Aortic smooth muscle cell (primary cell): ENCODE measurements at places on chromosomes 7 and 10. TPM values are rescaled to one million over a fixed set of nuclear protein-coding genes. Genes with fewer than 3 reads are reported as not detected.

Gene ATXN7L1
- total RNA-seq, result 7.5 and 8.6 TPM in 2 replicates

Gene PNLIPRP2
- total RNA-seq, result not detected in 2 replicates

Gene TMEM184A
- not detected in 2 replicates for total RNA-seq

Gene CALHM3
- total RNA-seq, result not detected in 2 replicates

Gene C7orf33
- not detected in 2 replicates for total RNA-seq

Gene MAGI2
- total RNA-seq, result 4.6 and 10.3 TPM in 2 replicates

Gene TAC1
- not detected in 2 replicates for total RNA-seq

Gene SAMD9L
- total RNA-seq, result 20.5 and 23.3 TPM in 2 replicates

Gene MALRD1
- 0.56 and 0.66 TPM in 2 replicates for total RNA-seq

Gene CUZD1
- 0.13 and 0.44 TPM in 2 replicates for total RNA-seq

Gene PLAC9
- 69.5 and 73.6 TPM in 2 replicates for total RNA-seq

Gene KIAA1217
- 1.6 and 5.2 TPM in 2 replicates for total RNA-seq

Gene RHOBTB1
- 9.4 and 13.8 TPM in 2 replicates for total RNA-seq

Gene LAMTOR4
- 167 and 169 TPM in 2 replicates for total RNA-seq

Gene ADAMTS14
- 3.7 and 5.1 TPM in 2 replicates for total RNA-seq

Gene ZNF503
- 10.8 and 14.8 TPM in 2 replicates for total RNA-seq

Gene AKR1C3
- total RNA-seq, result 163 and 174 TPM in 2 replicates

Gene GPER1
- 2.5 and 3.2 TPM in 2 replicates for total RNA-seq

Gene ZNF511
- 18.4 and 21.8 TPM in 2 replicates for total RNA-seq

Gene NKX1-2
- total RNA-seq, result not detected in 2 replicates

Gene SPDYE2
- total RNA-seq, result not detected in 2 replicates

Gene TWNK
- 3.3 and 5.7 TPM in 2 replicates for total RNA-seq

Gene OGDH
- 74.4 and 92.9 TPM in 2 replicates for total RNA-seq

Gene TEX47
- not detected in 2 replicates for total RNA-seq

Gene RARRES2
- total RNA-seq, result not detected in 2 replicates

Gene MACROH2A2
- 7.3 and 7.9 TPM in 2 replicates for total RNA-seq

Gene C10orf53
- total RNA-seq, result not detected in 2 replicates
